HCEC 1CT (cell line): ENCODE measurements at places on chromosomes 16 and 17.

DNA sequence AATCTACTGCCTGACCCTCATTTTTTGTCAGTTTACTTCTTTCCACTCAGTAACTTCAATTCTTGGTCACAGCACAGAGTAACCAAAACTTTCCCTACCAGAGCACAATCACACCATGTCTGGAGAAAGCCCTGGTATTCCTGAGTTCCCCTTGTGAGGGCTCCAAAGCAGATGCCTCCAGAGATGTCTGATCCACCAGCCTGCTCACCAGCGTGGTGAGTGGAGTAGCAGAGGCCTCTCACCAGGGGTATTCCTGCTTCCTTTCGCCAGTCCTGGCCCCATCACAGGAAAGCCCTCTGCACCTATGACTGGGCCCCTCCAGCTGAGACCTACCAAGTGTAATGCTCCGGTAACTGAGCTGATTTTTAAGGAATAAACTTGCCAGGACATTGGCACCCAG is 205.4 kb upstream of the HS3ST3A1 start:
- no peak for DNase-seq

GRCh38 chr17:32514606-32515005 is 27.8 kb downstream of the CDK5R1 start:
- no peak for DNase-seq

GRCh38 chr16:79347277-79347676 is 253.3 kb downstream of the MAF start:
- no peak for DNase-seq

- no peak for DNase-seq
Measured at GRCh38 chr17:28549236-28550132, 2.9 kb downstream of the UNC119 start.

DNA sequence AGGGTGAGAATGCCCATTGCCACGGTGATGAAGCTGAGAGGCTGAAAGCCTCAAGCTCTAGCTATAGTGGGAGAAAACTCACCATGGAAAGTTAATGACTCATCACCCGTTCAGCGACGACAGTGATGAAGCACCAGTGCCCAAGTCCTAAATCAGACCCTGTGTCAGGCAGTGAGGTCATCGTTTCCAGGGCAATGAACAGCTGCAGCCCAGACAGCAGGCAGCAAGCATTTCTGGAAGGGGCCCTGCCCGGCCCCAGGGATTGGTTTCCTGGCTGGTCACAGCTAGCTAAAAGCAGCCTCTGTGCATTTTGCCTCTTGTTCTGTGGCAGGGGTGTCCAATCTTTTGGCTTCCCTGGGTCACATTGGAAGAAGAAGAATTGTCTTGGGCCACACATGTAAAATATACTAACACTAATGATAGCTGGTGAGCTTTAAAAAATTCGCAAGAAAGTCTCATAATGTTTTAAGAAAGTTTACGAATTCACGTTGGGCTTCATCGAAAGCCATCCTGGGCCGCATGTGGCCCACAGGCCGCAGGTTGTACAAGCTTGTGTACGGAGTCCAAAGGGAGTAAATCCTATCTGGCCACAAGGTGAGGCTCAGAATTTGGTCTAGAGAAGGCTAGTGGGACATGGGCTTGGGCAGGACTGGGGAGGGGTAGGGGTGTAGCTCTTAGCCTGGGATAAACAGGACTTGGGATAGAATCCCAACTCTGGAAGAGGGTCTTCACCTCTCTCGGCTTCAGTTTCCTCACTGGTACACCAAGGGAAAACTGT is 40.6 kb downstream of the MIS12 start:
- peak; percentile 98 for DNase-seq

DNA sequence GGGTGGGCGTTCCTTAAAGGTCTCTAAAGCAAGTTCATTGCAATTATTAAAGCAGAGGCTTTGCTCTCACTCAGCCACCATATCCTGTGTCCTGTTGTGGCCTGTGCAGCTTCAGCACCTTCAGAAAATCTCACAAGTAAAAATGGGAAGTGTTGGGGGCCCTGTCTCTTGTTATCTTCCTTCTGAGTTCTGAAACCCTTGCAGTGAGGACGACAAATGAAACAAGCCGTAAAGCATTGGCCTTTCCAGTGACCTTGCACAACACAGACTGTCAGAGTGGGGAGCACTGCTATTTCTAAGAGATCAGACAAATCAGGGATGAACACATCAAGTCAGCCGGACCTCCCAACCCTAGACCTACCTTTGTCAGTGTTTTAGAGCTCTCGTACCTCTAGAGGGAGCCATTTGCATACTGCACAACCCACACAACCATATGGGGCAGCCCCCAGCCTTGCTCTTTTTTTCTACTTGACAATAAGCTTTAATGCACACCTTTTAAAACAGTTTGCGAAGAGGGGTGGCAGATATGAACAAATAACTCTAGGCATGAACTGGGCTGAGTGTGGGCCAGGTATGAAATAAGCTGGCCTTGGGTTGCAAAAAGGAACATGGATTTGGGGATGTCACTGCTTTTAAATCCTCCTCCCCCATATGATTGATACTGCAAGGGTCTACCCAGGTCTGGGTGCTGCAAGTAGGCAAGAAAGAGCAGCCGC is 89.8 kb downstream of the KATNIP start:
- DNase-seq, result peak; percentile 34

DNA sequence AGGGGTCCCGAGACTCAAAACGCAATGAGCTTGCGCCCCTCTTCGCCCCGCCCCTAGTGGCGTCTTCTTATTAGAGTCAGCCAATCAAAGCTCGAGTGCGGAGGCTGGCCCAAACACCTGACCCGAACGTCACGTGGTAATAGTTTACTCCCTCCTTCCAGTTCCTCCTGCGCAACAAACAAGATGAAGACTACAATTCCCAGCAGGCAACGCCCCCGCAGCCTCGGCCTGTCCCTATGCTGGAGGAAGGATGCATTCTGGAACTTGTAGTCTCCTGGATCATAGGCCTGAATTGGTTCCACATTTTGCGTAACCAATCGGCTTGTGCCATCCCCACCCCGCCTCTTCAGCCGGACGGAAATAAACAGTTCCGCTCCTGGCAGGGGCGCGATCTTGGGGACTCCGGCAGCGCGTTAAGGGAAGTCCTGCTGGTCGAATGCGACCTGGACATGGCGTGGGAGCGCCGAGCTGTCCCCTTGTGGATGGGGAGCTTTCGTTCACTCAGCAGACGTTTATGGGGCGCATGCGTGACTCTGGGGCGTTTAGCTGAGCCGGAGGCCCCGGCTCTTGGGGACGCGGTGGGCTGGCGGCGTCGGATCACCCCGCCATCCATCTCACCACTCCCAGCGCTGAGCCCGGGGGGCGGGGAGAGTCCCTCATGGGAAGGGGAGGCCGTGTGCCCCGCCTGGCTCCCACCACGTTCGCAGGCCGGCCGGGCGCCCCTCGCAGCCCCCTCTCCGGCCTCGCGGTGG is at the start of gene WBP2:
WBP2 (minus strand) TSS at position 26 of the 752 bp plus-strand sequence. CDS start 38 bp downstream, outside the sequence.
- DNase-seq, result peak; percentile 100

- DNase-seq, result no peak
Measured at GRCh38 chr16:12588510-12588909, 215.2 kb downstream of the CPPED1 start.

- DNase-seq, result peak; percentile 94
Measured at GRCh38 chr16:69396187-69397061, 10.6 kb upstream of the TERF2 start.

GRCh38 chr17:1096215-1096614 is 83.6 kb downstream of the ABR start:
- DNase-seq, result no peak

GRCh38 chr17:72953621-72954020 is 138.9 kb downstream of the SLC39A11 start:
- no peak for DNase-seq

DNA sequence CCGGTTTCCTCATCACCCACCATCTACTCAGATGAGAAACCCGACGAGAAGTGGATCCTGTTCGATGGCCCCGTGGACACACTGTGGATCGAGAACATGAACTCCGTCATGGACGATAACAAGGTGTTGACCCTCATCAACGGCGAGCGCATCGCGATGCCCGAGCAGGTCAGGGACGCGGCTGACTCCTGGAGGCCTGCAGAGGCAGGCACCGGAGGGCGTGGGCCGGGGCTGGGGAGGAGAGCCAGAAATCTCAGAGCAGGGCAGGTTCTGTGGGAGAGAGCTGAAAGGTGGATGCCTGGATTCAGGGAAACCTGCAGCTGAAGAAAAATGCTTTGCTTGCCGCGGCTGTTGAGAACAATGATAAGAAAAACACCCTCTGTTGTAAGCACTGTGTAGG is 47.2 kb upstream of the KDM6B start:
- DNase-seq, result no peak

GRCh38 chr17:17928398-17929287 is 43.6 kb downstream of the TOM1L2 start:
- no peak for DNase-seq

- DNase-seq, result peak; percentile 85
Measured at GRCh38 chr17:45123930-45124796, 8.2 kb downstream of the PLCD3 start.

DNA sequence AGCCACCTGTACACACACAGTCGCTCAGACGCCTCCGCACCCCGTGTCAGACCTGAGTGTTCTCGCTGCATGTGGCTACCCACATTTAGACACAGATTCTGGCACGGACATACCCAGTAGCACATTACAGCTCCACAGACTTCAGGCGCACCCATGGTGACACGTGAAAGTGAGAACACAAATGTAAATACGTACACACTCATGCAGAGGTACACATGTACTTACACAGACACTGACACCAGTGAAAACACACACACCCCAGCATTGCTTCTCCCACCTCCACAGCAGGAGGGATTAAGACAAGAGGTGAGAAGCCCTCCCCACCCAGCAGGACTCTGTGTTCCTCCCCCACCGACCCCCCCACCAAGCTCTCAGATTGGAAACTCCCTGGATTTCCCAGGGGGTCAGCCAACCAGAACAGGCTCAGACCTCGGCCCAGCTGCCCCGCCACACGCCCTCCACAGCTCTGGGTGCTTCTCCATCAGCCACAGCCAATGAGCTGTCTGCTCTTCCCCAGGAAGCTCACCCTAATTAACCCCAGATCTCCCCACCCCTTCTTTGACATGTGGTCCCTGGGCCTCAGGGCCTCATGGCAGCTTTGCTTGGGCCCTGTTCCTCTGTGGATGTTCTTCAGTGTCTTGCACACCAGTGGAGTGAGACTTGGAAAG is 5.3 kb upstream of the FOXN1 start:
- DNase-seq, result no peak

DNA sequence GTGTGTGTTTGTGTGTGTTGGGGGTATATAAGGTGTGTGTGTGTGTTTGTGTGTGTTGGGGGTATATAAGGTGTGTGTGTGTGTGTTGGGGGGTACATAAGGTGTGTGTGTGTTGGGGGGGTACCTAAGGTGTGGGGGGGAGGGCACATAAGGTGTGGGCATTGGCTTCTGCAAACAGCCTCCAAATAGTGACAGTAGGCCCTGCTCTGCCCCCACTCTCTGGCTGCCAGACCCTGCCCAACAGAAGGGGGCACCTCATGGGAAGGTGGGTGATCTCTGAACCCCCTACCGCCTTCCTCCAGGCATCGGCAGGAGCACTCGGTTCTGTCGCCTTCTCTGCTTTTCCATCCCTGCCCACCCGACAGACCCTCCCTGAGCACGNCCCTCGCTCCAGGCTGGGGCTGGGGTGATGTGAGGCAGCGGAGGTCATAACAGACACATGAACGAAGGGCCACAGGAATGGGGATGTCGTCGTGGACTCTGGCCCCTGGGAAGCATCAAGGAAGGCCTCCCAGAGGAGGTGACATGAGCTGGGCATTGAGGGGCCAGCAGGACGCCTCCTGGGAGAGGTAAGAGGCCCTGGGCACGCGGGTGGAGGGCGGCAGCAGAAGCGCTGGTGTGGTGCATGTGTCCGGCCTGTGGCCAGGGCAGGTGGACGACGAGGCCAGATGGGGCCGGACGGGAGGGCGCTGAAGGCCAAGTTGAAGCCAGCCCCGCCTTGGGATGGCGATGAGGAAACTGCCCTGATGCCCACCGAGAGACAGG is 136.6 kb upstream of the RPH3AL start:
- no peak for DNase-seq

DNA sequence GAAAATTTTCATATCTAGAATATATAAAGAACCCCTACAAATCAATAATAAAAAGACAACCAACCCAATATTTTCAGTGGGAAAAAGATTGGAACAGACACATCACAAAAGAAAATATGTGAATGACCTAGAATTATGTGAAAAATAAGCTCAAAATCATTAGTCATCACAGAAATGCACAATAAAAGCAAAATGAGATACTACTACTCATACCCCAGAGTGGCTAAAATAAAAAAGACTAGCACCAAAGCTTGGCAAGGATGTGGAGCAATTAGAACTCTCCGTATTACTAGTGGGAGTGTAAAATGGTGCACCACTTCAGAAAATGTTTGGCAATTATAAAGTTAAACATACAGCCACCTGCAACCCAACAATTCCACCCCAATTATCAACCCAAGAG is 48.0 kb upstream of the CDH5 start:
- no peak for DNase-seq

DNA sequence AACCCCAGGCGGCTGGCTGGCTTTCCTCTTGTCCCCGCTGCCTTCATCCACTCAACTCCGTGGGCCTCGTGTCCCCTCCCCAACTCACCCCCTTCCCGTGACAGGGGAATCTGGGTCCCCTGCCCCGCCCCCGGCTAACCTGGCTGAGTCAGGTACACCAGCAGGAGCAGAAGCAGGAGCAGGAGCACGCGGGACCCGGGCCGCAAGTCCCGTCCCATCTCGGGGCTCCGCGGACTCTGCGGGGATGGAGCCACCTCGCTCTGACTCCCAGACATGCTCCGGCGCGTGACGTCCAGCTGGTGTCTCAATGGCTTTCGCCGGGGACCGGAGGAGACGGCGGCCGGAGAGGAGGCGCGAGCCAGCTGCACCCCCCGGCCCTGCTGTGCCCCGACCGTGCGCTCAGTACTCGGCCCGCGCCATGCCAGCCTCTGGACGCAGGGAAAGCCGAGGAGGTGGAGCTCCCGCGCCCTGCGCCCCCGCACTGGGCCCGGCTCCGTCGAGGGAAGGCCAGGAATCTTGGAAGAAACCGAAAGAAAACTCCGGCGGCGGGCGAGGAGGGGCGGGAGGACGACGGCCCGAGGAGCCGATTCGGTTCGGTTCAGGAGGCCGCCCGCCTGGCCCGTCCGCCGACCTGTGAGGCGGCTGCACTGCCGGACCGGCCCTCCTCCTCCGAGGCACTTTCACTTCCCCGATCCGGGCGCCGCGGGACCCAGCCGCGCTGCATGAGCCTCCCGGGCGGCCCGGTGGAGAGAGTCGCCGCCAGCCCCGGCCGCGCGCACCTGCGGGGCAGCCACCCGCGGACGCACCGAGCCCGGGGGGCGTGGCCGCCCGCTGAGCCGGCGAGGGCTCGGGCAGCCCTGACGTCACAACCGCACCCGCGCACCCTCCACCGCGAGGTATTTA is at the start of the genes CXCL16 and ZMYND15:
CXCL16 (minus strand) TSS at position 807 of the 903 bp plus-strand sequence; CDS start at position 218, 589 bp downstream.
ZMYND15 (plus strand) TSS at position 712 of the 903 bp plus-strand sequence. CDS start 716 bp downstream, outside the sequence.
- DNase-seq, result no peak

GRCh38 chr17:58492238-58493121 is 4.3 kb upstream of the HSF5 start:
- no peak for DNase-seq

GRCh38 chr17:20012017-20012536 is 2.9 kb downstream of the SPECC1 start:
- DNase-seq, result no peak
